ENCODE measurements at places on chromosomes 12 and 14.

DNA sequence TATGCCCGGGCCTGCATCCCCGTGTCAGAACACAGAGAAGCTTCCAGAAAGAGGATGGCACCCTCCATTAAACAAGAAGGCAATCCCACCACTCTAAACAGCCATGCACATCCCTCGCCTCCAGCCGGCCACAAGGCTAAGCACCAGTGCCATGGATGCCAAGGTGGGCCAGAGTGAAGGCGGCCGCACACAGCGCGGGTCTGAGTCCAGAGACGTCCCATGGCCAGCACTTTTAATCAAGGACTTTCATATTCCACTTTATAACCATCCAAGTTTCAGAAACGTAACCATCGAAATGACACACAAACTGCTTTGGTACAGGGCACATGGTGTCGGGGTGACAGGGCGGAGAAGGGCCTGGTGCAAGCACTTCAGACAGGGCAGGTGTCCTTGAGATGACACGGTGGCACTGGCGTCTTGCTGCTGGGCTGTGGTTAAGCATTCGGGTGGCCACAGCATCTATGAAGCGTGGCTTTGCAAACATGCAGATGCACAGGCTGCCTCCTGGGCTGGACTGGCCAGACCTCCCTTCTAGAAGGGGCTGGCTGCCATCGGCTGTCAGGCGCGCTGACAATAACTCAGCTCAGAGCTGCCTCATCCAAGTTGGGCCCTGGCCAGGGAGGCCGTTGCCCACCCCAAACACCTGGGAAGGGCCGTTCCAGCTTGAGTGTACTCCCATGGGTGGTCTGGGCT lies 117.2 kb downstream of the RFLNA start:
- DNase-seq: no peak

DNA sequence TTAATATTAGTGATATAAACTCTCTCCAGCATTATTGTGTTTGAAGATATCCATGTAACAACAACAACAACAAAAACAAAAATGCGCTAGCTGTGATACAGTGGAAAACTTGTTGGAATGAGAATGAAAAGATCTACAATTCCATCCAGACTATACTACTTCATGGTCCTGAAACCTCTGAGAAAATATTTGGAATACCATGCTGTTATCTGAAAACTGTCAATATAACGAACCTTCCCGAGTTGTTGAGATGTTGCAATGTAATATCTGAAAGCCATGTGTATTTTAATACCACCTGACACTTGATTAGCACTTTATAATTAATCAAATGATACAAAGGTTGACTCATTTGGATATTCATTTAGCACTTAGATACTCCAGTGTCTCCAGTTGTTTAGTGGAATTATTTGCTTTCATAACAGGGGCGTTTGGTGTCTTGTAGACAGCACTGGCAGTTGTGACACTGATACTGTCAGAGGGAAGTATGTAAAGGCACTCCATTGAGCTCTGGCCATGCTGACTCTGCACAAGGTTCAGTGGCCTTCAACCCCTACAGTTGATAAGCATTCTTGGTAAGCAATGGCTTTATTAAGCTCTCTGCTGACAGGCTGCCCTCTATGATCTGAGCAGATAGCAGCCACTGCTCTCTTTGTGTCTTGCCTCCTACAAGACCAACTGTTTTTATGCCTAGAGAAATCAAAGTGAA lies 447.1 kb upstream of the SEL1L start:
- no peak for DNase-seq

DNA sequence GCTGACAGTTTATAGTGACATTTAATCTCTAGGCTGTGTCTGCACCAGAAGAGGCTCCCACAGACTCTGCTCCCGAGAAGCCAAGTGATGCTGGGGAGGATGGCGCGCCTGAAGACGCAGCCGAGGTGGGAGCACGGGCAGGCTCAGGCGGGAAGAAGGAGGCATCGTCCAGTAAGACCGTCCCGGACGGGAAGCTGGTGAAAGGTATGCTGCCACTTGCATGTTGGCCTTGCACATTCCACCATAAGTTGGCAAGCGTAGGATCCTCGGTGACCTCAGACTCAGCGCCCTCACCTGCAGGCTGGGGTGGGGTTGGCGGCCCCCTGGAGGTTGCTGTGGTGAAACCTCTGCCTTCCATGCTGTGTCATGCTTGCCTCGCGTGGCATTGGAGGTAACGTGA lies 45.6 kb downstream of the SFSWAP start:
- no peak for DNase-seq

GRCh38 chr12:93094988-93095737 lies 166.1 kb upstream of the EEA1 start:
- no peak for DNase-seq

DNA sequence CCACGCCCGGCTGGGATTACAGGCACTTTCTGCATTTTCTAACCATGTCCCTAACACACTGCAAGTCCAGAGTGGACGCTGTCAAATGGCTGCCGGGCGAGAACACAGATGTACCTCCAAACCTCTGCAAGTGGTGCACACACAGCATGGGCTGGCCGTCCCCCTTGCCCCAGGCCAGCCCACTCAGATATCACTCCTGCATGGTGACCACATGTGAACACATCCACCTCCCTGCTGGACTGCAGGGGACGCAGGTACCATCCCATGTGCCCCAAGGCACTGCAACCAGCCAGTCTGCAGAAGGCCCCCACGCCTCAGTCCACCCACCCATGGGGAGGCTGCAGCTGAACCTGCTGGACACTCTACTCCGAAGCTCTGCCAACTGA lies 14.0 kb downstream of the BRF1 start:
- no peak for DNase-seq

DNA sequence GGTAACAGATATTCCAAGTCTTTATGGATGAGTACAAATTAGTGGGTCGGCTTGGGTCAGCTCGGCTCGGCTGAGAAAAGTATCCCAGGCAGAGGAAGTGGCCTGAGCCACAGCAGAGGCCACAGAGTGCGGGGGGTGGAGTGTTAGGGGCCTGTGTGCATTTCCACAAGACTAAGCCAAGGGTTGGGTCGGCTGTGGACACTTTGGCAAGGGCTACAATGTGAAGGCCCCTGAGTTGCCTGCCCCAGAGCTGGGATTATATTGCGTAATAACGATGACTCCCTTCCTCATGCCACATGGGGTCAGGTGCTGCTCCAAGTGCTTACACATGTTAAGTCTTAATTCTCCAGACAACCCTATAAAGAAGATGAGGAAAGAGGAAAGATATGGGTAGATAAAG lies 11.4 kb downstream of the EVL start:
- no peak for DNase-seq

DNA sequence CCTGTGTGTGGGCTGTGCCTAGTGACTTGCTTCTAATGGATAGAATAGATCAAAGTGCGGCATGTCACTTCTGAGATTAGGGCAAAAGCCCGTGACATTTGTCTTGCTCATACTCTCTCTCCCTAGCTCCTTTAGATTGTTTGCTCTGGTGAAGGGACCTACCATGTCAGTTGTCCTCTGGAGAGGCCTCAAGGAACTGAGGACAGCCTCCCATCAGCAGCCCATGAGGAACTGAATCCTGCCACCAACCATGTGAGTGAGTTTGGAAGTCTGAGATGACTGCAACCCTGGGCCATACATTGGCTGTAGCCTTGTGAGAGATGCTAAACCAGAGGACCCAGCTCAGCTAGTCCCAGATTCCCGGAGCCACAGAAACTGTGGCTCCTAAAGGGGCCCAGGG lies 101.6 kb upstream of the ESRRB start:
- DNase-seq: no peak

GRCh38 chr12:103348935-103349334 lies 146.8 kb downstream of the C12orf42 start:
- no peak for DNase-seq

DNA sequence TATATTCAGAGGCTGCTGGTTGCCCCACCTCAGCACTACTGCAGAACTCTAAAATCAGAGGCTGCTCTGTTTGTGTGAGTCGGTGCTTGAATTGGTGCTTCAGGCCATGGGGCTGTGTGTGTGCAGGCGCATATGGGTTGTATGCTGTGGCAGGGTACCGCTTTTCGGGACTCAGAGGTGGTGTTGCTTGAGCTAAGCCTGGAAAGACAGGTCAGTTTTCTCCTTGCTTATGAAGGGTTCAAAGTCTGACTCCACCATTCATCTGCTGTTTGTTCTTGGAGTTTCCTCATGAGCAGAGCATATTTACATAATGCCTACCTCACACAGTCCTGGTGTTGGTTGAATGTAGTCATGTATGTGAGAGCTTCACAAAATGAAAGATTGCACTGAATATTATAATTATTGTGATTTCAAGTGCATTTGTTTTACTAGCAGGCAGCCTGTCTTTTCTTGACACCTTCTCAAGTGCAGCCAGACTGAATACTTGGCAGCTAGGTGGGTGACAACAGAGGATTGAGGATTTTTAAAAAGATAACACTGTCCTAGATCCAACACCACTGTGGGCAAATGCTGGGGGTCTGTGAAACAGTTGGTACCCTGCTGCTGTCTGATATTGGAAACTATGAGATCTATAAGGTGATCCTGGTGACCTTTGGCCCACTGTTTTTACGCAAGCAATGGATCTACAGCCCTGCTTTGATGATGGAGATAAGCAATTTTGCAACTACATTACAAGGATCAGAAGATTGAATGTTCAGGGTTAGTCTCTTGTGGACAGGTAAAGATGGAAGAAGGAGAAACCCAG lies 1.0 kb upstream of the ANG start:
- DNase-seq: no peak

DNA sequence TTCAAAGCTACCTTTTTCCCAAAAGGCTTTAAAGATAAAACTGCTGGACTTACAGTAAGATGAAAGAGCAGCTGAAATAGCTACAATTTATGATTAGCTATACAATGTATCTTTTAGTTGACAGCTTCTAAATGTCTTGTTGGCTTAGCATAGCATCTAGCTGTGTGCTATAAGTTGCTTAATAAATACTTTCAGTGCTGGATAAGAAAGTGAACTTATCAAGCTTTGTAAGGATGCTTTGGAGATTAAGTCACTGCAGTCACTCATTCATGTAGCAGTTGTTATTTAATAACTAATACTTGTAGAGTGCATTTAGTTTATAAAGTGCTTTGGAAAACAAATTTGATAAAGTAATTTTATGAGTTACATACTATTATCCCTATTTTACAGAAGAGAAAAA lies 14.6 kb downstream of the CFAP54 start:
- no peak for DNase-seq

GRCh38 chr12:109720152-109720856 lies 6.7 kb downstream of the FAM222A start:
- no peak for DNase-seq

GRCh38 chr14:60632257-60632656 lies 17.0 kb downstream of the SIX1 start:
- no peak for DNase-seq

DNA sequence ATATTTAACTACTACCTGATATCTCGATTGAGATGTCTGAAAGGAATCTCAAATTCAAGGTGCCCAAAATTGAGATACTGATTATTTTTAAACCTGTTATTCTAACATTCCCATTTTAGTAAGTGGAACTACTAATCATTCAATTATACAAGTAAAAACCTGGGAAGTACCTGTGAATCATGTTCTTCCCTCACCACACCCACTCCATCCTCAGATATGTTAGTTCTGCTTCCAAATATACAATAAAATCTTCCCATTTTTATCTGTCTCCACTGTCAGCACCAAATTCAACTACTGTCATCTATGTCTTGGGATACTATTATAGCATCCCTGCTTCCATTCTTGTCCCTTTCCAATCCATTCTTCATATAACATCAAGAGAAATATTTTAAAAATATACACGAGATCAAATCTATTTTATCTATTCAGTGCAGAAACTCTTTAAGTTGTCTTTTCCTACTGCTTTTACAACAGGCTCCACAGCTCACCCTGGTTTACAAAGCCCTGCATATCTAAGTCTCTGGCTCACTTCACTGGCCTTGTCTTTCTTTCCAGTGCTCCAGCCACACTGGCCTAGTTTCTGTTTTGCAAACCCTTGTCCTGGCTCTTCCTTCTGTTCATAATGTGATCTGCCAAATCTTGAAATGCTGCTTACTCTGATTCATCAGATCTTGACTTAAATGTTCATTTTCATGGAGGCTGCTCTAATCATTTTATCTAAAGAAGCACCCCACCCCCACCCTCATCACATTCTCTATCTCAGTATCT lies 122.3 kb downstream of the PTPRR start:
- no peak for DNase-seq

GRCh38 chr12:130608132-130608531 lies 108.0 kb downstream of the RIMBP2 start:
- no peak for DNase-seq

DNA sequence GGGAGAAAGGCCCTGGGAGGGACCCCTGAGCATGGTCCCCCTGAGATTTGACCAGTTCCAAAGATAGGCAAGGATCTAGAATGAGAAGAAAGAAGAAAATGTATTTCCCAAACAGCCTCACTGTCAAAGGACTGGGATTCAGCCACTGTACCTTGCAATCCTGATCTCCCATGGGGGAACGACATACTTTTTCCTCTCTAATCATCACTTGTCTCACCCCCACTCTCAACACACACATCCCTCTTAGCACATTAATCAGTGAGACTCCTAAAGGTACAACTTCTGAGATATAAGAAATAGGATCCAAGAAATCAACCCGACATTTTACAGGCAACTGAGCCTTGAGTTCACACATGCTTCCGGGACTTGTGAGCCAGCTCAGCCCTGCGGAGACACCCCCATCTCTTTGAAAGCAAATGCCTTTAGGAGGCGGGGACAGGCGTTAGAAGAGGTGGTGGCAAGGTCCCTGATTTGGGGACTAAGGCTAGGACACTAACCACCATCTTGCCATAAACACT lies 1.4 kb downstream of the MAP3K9 start:
- no peak for DNase-seq

DNA sequence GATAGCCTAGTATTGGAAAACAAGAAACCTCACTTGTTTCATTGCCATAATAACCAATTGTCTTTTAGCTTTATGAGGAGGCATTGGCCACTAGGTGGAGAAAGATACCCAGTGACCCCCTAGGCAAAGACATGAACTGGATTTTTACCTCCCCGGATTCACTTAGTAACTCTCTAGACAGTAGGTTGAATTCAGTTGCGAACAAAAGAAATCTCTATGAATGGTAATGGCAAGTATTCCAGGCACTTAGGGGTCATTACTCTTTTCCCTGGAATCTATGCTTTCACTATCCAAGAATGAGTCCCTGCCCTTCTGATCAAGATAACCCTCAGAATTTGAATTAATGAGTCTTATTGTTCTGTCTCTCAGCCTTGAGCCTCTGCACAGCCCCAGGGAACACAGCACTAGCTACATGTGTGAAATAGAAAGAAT lies 29.5 kb upstream of the RHOJ start:
- no peak for DNase-seq
